ENCODE measurements at places on chromosomes 4 and X.

- no peak for DNase-seq
Observed at GRCh38 chr4:16140231-16140878, 56.5 kb upstream of the PROM1 start.

- DNase-seq, result no peak
Observed at GRCh38 chr4:82360298-82361177, 13.3 kb downstream of the HNRNPD start.

DNA sequence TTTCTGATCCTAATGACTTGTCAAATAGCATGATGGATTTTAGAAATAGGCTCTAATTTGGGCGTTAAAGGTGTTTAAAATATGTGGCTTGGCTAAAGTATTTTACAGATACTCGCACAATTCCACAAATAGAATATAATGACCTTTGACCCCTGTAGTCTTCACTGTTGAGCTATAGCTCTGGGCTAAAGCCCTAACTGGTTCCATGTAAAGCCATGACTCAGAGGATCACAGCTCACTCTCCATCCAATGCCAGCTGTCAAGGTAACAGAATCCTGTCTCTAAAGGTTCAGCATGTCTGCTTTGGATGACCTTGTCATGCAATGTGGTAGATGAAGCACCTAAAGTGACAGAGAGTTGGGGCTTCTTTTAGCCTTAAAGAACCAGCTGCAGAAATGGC, 42.5 kb downstream of the TLR10 start:
- DNase-seq, result no peak

DNA sequence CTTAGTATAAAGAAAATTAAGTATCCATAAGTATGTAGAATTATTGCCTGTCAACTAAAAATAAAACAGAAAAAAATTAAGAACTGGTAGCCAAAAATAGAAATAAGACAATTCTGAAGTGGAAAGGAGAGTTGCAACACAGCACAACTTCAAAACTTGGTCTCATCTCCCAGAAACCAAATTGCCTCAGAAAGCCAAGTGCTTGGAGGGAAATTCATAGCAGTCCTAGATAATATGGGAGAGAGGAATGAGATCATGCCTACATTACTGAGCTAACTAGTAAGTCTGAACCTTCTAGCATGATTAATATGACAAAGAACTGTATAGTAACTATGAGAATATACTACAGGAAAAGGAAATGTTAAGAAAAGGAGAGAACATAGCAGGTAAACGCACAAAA, 256.5 kb downstream of the LDB2 start:
- no peak for DNase-seq
